Ovary (tissue), 10 donors: ENCODE measurements at places on chromosomes 11 and 22.

DNA sequence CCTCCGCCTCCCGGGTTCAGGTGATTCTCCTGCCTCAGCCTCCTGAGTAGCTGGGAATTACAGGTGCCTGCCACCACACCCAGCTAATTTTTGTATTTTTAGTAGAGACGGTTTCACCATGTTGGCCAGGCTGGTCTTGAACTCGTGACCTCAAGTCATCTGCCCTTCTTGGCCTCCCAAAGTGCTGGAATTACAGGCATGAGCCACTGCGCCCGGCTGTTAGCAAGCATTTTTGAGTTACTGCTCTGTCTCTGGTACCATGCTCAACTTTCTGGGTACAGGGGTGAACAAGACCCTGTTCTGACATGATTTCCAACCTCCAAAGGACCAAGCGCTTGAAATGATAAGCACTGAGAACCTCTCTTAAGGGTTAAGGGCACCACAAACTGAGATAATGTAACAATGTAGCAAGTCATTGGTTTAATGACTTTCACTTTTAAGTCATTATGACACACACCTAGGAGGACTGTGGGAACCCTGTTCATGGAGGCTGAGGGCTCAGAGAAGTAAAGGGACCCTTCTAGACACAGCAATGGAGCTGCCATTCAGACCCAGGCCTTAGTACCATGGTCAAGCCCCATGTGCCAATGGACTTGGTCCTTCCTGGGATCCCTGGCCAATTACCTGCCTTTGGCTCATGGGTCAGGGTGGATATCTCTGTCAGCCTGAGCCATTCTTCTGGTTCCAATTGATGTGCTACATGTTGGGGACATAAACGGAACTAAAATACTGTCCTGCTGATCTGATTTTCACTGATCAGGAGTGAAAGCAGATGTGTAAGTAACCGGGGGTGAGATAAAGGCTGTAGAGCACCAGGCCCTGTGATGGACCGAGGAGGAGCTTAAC is 11.6 kb downstream of the SLC3A2 start:
- H3K36me3 ChIP-seq: no peaks in the 10 kb centered on the region
- peaks cover 2% of the 10 kb centered on the region for H3K4me1 ChIP-seq
- no peak overlapping the region for H3K27ac ChIP-seq
- no peak for DNase-seq

DNA sequence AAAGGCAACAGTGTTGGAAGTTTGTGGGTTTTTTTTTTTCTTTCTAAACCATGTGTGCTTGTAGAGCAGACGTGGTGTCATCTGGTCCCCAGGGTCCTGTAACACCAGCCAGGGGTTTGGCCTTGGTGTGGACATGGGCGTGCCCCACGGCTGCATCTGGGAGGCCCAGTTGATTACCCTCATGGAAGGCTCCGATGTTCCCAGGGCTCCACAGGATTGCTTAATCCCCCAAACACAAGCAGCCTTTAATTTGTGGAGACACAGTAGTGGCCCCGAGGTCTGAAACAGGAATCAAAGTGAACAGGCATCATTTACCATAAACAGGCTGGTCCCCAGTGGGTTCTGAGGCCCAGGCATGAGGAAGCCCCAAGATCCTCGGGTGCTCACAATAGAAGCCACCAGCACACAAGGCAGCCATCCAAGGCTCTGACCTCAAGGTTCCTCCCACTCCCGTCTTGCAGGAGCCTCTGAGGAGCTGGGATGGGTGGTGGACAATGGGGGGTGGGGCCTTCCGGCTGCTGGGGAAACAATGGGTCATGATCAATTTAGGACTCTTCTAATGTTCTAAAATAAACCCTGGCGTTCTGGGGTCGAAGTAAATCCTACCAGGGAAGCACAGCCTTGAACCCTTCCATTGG is 115.0 kb upstream of the CD82 start:
- H3K4me3 ChIP-seq: no peak overlapping the region
- no peak for DNase-seq
- no peaks in the 10 kb centered on the region for H3K36me3 ChIP-seq
- H3K27ac ChIP-seq: no peak overlapping the region
- H3K4me1 ChIP-seq: no peaks in the 10 kb centered on the region

DNA sequence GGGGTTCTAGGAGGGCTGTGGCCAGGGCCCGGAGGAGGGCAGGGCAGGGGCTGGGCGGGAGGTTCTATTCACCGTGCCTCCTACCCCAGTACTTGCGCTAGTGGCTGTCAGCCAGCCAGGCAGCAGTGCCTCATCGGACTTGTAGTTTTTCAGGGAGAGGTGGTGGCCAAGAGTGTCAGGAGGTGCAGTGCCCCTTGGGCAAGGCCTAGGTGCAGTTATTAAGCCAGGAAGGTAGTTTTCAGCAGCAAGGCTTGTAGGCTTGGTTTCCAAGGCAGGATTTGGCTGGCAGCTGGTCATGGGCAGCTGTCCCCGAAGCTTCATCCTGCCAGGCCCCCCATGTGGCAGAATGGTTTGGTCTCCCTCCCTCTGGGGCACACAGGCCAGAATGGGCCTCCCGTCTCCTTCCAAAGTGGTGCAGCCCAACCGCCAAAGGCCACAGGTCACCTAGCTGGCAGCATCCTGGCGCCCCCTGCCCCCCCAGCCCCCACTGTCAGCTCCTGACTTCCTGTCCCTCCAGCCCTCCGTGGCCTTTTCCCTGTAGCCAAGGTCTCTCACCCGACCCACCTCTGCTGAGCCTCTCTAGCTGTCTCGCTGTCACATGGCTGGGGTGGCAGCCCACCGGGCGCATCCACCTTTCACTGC is 8.5 kb downstream of the CCDC88B start:
- H3K27ac ChIP-seq: no peak overlapping the region
- H3K4me1 ChIP-seq: no peaks in the 10 kb centered on the region
- no peak overlapping the region for H3K4me3 ChIP-seq
- no peaks in the 10 kb centered on the region for H3K36me3 ChIP-seq
- no peak for DNase-seq

DNA sequence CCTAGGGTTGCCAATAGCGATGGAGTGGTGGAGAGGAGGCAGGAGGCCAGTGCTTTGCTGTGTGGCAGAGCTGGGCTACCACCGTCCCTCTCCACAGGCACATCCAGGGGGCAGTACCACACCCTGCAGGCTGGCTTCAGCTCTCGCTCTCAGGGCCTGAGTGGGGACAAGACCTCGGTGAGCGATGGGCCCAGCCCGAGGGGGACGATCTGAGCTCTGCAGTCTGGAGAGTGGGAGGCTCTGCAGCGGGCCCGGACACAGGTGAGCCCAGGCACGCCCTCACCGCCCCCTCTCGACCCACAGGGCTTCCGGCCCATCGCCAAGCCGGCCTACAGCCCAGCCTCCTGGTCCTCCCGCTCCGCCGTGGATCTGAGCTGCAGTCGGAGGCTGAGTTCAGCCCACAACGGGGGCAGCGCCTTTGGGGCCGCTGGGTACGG is 2.5 kb downstream of the PKP3 start:
- no peak for DNase-seq
- H3K4me3 ChIP-seq: peak overlapping the region; percentile 24
- no peak overlapping the region for H3K27ac ChIP-seq
- H3K27me3 ChIP-seq: no peaks in the 10 kb centered on the region
- H3K4me1 ChIP-seq: no peaks in the 10 kb centered on the region

GRCh38 chr22:16922076-16922475 is 85.9 kb downstream of the GAB4 start:
- DNase-seq: no peak
- no peaks in the 10 kb centered on the region for H3K4me1 ChIP-seq
- H3K36me3 ChIP-seq: no peaks in the 10 kb centered on the region
- H3K27me3 ChIP-seq: no peaks in the 10 kb centered on the region
- no peak overlapping the region for H3K4me3 ChIP-seq
- no peak overlapping the region for H3K27ac ChIP-seq
